ENCODE measurements at places on chromosomes 16 and 17. TPM values are rescaled to one million over a fixed set of nuclear protein-coding genes. Genes with fewer than 3 reads are reported as not detected.

Gene ZPBP2
- polyA plus RNA-seq, result not detected

Gene MBTPS1
- polyA plus RNA-seq, result 59.3 TPM

Gene MGAT5B
- 0.05 TPM for polyA plus RNA-seq

- DNase-seq, result no peak
These were observed 34.5 kb downstream of the NACA2 start for GRCh38 chr17:61556224-61557188.

Gene SPNS3
- polyA plus RNA-seq, result 0.23 TPM

- DNase-seq, result no peak
These were observed 47.1 kb downstream of the ABAT start for GRCh38 chr16:8721336-8722024.

GRCh38 chr17:66715745-66716156 lies 119.2 kb upstream of the CACNG5 start:
- DNase-seq, result no peak

- DNase-seq, result peak; percentile 53
These were observed 5.7 kb upstream of the SLC38A8 start for GRCh38 chr16:84048270-84048669.

- no peak for DNase-seq
These were observed 61.5 kb downstream of the NETO2 start for GRCh38 chr16:47082099-47082865.

- DNase-seq, result no peak
These were observed 217.3 kb downstream of the RAB11FIP4 start for GRCh38 chr17:31608659-31609254.

- DNase-seq, result no peak
These were observed 3.2 kb downstream of the INCA1 start for GRCh38 chr17:4994081-4994595.

DNA sequence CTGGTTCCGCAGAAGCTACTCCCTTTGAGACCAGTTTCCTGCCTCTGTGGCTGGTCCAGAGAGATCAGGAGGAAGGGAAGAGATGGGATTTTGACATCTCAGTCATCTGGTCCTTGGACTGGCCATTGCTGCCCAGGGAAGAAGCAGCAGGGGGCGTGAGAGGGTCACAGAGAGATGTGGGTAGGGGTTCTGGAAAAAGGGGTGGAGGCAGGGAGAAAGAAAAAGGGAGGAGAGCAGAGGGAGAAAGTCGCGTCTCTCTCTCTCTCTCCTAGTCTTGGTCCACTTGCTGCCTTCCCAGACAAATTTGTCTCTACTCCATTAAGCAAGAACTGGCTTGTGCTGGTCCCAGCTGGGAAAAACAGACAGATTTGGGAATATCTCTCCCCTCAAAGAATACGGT lies 4.4 kb downstream of the SHBG start:
- DNase-seq, result no peak

GRCh38 chr16:72201387-72201786 lies 29.4 kb upstream of the PMFBP1 start:
- no peak for DNase-seq

Gene NPIPA2
- polyA plus RNA-seq, result 2.1 TPM

Gene SPATA2L
- 3.1 TPM for polyA plus RNA-seq

- peak; percentile 76 for DNase-seq
These were observed 151.9 kb upstream of the GSE1 start for GRCh38 chr16:85461022-85461813.

- DNase-seq, result no peak
These were observed 24.1 kb downstream of the SLC7A5 start for GRCh38 chr16:87845213-87845612.

Gene TP53TG3F
- not detected for polyA plus RNA-seq

- no peak for DNase-seq
These were observed 1.6 kb downstream of the SLC47A2 start for GRCh38 chr17:19714542-19715411.

DNA sequence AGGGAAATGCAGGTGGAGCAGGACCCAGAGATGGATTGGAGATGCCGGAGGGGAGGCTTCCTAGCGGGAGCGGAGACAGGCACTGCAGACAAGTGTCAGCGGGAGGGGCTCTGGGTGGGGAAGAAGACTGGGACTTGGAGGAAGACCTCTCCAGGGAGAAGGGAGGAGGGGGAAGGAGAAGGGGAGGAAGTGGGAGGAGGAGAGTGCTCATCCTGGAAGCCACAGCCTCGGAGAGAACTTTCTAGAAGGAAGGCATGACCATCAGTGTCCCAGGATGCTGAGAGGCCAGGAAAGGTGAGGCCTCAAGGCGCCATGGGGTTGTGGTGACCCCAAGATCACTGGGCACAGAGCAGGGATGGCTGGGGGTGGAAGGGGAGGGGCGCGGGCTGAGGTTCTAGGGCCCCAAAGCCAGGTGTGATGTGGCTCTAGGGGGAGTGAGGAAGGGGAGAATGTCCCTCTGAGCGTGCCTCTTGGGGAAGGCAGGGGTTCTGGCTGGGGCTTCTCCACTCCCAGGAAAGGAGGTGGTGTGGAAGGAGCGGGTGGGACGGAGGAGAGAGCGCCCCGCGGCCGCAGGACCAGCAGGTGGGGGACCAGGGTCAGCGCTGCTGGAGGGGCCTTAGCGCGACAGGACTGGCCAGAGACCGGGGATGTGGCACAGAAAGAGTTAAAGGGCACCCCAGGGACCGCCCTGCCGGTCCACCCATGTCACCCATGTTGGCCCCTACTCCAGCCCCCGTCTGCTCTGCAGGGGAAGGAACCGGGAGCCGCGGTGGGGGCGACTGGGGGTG lies 900 bp upstream of the GCGR start:
- peak; percentile 31 for DNase-seq

Gene SECTM1
- polyA plus RNA-seq, result 2.5 TPM

Gene TP53TG3B
- polyA plus RNA-seq, result not detected

Gene NOS2
- 0.02 TPM for polyA plus RNA-seq

Gene LRRC75A
- 0.63 TPM for polyA plus RNA-seq

DNA sequence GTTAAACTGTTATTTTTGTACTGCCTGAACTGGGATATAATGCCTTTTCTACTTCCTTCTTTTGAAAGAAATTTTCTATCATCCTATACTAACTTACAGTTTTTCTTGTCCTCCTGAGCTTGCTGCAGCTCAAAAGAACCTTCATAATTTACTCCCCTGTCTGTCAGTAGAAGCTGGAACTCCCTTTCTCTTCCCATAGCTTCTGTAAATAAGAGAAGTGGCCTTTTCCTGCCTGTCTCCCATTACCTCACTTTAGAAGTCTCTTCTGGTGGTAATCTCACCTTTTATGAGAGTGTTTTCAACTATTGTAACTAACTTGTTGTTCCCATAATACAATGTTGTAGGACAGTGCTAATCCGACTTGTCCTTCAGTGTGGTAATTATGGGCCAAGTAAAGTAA lies 246.7 kb upstream of the TBX2 start:
- DNase-seq, result no peak

GRCh38 chr17:30095507-30096244 lies 20.9 kb upstream of the NSRP1 start:
- no peak for DNase-seq

Gene ANKRD40CL
- not detected for polyA plus RNA-seq

GRCh38 chr16:81608523-81609209 lies 164.1 kb downstream of the CMIP start:
- DNase-seq, result peak; percentile 80

Gene CCL18
- polyA plus RNA-seq, result 0.20 TPM

Gene TP53TG3
- not detected for polyA plus RNA-seq

GRCh38 chr16:57485916-57486857 lies at the start of gene DOK4:
TSS of gene DOK4 (minus strand) at chr16:57486493. CDS start at chr16:57479507, 6,986 bp downstream.
- DNase-seq, result peak; percentile 95

DNA sequence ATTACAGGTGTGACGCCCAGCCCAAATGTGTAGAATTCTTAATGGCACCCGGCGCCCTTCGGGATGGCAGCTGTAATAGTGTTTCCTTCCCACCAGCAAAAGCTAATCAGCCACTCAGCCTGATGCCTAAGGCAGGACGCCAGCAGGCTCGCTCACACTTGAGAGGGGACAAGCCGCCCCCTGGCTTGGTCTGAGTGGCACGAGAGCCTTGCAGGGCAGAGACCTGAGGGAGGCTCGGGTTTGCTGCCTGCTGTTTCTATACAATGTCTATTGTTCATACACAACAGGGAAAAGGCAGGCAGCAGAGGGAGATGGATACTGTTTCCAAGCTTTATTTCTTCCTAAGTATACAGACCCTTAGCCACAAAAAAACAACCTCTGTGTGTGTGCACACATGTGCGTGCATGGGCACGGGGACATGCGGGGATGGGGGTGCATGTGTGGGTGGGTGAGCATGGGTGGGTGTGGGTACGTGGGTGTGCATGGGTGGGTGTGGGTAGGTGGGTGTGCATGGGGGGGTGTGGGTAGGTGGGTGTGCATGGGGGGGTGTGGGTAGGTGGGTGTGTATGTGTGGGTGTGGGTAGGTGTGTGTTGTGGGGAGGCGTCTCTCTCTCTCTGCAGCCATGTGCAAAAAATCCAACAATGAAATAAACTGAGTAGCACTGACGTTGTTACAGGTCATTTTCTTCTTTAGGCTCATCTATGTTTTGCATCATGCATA lies 10.0 kb downstream of the SLC38A8 start:
- no peak for DNase-seq

DNA sequence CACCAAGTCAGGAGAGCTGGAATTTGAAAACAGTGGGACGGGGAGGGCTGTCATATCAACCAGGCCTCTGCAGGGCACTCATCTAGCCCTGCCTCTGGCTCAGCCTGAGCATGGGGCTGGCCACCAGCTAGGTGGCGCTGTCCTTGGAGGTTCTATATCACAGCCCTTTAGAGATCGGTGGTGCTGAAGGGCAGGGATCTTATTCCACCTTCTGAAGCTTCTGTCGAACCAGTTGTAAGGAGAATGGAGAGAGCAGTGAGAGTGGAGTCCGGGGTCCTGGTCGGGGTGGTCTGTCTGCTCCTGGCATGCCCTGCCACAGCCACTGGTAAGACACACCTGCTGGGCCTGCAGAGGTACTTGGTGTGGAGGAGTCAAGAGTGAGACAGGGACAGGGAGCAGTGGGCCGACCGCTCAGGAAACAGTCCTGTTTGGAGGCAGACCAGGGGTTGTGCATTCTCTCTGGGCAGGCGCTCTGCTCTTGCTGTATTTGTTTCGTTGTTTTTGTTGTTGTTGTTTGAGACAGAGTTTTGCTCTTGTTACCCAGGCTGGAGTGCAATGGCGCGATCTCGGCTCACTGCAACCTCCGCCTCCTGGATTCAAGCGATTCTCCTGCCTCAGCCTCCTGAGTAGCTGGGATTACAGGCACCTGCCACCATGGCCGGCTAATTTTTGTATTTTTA lies at the start of gene CES3:
Gene CES3, plus strand, starts transcription at position 202 of the 680 bp plus-strand sequence. Its CDS starts 42 bp downstream, at position 244.
- peak; percentile 83 for DNase-seq

- DNase-seq, result no peak
These were observed 38.1 kb upstream of the IRX3 start for GRCh38 chr16:54324716-54325115.

Gene WDR45B
- 37.0 TPM for polyA plus RNA-seq

- DNase-seq, result no peak
These were observed 1570.6 kb upstream of the GOT2 start for GRCh38 chr16:60304720-60305119.

DNA sequence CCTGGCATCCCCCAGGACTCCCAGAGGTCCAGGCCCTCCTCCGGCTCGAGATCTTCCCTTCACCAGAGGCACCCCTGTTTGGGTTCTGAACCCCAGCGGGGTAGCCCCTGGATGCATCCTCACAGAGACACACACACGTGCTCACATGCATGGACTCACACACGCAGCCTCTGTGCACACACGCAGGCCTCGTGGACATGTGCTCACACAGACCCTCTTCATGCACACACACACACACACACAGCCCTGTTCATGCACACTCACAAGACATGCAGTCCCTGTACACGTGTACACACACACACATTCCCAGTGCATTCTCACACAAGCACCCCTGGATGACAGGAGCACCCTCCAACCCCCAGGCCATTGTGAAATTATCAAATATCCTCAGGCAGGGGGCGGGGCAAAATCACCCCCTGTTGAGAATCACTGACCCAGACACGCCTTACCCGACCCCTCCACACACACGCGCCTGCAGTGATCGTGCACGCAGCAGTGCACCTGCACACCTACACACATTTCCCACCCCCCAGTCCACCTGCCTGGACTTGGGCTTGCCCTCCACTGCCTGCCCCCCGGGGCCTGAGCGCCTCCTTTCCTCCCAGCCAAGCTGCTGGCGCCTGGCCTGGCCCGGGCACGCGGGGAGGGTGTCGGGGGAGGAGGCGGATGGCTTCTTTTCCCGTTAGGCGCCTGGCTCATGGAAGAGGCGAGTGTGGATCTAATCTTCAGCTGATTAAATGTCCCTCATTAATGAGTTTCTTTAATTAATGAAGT lies 62.6 kb downstream of the ENGASE start:
- DNase-seq, result no peak
